ENCODE measurements at places on chromosomes 3 and 15. TPM values are rescaled to one million over a fixed set of nuclear protein-coding genes. Genes with fewer than 3 reads are reported as not detected.

- no peak for DNase-seq
Observed at GRCh38 chr3:113104357-113105092, 106.8 kb upstream of the BOC start.

GRCh38 chr3:183553334-183554026, 2.0 kb downstream of the KLHL6 start:
- no peak for DNase-seq

- DNase-seq, result peak; percentile 81
Observed at GRCh38 chr3:193971261-193971751, 164.6 kb upstream of the HES1 start.

The TGM4 gene
- 0.63 TPM for total RNA-seq

GRCh38 chr3:18247139-18247695, 177.9 kb downstream of the SATB1 start:
- no peak for DNase-seq

- DNase-seq, result no peak
Observed at GRCh38 chr3:61901986-61902385, 340.6 kb downstream of the PTPRG start.

DNA sequence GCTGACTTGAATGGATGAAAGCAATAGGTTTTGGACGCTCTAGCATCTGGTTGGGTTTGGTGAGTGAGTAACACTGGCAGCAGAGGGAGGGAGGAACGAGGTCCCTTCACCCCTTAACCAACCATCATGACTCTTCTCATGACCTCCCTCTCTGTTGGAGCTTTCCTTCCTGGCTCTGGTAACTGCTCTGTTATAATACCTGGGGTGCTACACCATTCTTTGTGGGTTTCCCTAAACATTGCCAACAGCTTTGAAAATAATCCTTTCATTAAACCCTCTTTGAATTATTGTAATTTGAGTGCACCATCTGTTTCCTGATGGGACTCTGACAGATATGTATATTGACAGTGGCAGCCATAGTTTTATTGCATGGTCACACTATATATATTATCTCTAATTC, 146.2 kb upstream of the PTPRG start:
- DNase-seq, result no peak

DNA sequence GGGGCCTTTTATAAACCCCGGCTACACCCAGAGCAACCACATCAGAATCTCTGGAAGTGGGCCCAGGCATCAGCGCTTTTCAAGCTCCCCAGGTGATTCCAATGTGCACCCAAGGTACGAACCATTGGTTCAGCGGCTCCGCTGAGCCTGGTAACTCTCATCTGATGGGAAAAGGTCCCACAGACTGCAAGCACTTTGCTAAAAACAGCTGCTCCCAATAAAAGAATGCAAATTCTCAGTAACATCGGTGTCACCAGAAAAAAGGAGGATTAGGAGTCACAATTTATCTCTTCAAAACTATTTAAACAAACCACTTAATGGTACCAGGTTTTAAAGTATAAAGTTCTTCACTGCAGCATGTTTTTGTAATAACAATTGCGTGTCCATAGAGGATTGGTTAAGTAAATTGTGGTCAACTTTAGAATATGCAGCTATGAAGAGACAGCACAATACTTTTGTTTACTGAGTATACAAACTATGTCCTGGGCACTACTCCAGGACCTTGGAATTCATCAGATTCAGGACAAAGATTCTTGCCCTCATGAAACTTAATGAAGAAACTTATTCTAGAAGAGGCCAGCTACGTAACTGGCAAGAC, 660.7 kb upstream of the ADAMTS9 start:
- DNase-seq, result no peak

DNA sequence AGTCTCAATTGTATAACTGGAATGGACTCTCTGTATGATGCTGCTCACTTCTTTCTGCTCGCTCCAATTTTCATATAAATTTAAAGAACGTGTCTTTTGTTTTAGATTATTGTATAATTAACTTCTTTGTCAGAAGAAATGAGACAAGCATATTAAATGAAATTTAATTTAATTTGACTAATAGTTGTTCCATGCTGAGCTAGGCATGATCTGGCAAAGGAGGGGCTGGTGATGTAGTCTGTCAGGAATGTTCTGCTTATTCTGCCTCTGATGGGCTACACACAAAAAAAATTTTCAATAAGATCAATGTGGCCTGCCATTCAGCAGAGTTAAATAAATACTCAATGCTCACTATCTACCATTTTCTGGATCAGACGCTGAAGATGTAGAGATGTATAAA, 208.4 kb upstream of the CD96 start:
- no peak for DNase-seq

The HRG gene
- 0.58 TPM for total RNA-seq

DNA sequence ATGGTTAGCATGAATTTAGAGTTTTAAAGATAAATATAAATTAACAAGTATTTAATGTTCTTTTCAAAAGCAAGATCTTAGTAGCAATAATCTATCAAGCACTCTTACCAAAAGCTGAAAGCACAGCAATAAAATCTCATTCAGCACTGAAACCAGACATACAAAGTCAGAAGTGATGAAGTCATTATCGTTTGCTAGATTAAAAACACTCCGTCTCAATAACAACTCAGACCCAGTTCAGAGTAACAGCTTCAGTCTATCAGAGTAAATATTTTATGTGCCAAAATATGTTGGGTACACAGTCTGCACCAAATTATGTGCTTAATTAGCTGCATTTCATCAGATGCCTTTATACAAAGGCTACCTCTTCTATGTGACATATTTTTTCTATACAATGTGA, 41.6 kb downstream of the CPA3 start:
- no peak for DNase-seq

GRCh38 chr3:21962456-21962855, 211.4 kb upstream of the ZNF385D start:
- no peak for DNase-seq

DNA sequence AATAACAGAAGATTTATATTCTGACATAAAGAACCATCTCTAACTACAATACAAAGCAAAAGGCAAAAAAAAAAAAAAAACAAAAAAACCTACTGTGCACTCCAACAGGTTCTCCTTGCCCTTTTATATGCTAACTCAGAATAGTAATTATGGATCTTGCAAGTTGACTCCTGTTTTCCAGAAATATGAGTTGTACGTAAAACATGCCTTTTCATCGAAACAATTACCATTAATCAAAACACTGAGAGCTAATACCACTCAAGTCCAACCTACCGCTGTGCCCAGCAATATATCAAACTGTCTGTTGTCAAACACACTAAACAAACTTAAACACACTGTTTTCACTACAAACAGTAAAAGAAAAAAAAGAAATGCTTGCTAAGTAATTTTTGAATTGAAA, 389.8 kb downstream of the TBC1D5 start:
- no peak for DNase-seq

The LMOD3 gene
- total RNA-seq, result not detected

The TRPM1 gene
- total RNA-seq, result not detected

The FGF12 gene
- total RNA-seq, result 10.9 TPM

DNA sequence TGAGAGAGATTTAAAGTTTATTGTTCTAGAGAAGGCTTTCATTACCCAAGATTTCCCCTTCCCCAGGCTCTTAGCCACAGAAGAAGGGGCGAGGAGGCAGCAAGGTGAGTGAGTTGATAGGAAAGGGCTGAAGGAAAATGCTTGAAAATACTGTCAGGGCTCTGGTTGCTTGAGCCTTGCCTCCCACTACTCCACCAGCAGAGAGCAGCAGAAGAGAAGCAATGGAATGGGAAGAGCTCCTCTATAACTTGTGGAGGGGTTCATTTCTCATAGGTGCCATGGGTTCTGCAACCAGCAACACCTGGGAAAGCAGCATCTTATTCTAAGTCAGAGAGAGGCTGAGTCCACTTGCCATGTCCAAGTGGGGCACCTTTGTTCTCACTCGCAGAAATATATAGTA, 184.0 kb upstream of the CNTN6 start:
- no peak for DNase-seq

The PLSCR2 gene
- not detected for total RNA-seq
